ENCODE measurements at places on chromosomes 11 and 22. TPM values are rescaled to one million over a fixed set of nuclear protein-coding genes. Genes with fewer than 3 reads are reported as not detected.

DNA sequence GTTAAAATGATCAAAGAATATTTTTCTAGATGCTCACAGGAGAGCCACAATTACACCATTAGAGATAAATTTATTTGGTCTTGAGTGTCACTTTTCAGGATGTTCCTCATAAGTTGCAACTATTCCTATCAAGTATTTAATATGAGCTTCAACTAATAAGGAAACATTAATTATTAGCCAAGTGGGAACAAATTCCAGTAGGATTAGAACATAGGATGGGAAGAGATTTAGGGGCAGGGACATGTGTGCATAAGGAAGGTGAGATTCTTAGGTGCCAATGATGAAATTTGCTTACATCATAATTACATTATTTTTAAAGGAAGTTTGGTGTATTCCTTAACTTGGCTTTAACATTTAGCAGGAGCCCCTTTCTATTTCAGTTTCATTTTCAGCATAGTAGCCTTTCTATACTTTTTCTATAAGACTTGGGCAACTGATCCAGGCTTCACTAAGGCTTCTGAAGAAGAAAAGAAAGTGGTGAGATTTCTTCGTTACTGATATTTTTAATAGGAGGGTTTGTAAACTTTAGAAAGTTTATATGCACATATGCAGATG, 38.8 kb downstream of the CSRP3 start:
- no peak for DNase-seq

CCDC73 gene
- not detected for total RNA-seq

GRCh38 chr11:45879803-45880686, 5.4 kb upstream of the MAPK8IP1 start:
- DNase-seq: no peak

DNA sequence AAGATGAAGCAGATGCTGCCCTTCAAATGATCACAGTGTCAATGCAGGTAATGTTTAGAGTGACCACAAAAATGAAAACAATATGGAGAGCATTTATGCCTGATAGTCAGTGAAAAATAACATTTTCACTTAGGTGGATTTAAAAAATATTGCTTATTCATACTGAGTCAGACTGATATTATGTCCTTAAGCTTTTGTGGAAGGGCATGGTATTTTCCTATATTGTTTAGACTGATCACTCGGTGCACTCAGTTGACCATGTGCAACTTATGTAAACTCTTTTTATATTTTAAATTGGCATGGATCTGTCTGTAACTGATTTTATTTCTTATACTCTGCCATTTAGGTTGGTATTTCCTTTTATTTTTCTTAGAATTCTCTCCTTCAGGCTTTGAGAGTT, 106.6 kb downstream of the DYNC2H1 start:
- DNase-seq: no peak

PRRG4 gene
- total RNA-seq: 2.1 TPM

DNA sequence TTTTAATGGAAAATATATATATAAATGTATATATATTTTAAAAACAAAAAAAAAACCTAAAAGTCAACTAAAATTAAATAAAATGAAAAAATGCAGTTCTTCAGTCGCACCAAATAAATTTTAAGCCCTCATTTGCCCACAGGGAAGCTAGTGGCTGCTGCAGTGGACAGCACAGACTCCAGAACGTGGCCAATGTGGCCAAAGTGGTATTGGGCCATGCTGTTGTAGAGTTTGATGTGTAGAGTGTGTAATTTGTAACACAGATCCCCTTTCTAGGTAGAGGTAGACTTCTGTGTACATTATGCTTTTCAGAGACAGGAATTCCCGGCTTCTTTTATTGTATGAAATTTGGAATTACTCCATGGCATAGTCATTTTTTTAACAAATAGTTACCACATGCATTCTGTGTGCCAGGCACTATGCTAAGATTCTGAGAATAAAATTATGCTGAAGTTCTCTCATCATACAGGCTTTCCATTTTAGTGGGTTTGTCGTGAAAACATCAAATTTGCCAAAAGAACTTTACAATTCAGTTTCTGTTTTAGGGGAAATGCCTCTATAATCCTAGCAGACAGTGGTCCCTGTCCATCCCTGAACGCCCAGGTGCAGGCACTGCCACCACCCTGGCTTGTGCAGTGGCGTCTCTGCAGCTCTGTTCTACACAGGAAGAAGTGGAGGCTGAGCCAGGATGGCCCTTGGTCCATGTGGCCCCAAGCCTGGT, 68.5 kb downstream of the MED15 start:
- no peak for DNase-seq

GRCh38 chr11:132844956-132845696, 687.2 kb downstream of the OPCML start:
- no peak for DNase-seq

MRPL23 gene
- total RNA-seq: 38.2 TPM

FGF19 gene
- total RNA-seq: 0.06 TPM

MS4A18 gene
- not detected for total RNA-seq

GRCh38 chr11:5384335-5384734, 723 bp downstream of the OR51M1 start:
- DNase-seq: no peak

DNA sequence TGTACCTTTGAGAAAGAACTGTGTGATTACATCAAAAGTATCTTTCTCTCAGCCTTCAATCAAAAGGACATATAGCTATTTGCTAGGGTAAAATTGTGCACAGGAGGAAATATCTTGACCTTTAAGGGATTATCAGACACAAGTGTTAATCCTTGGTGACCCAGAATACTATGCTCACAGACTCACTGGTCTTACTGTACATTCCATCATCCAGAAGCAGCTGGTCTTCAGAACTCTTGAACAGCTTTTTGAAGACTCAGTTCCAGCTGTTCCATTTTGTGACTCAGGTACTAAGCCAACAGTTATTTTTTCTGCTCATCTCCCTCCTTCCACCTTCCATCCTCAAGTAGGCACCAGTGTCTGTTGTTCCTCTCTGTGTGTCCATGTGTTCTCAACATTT, 19.8 kb downstream of the ZBED5 start:
- DNase-seq: no peak

ASCC2 gene
- 26.4 TPM for total RNA-seq

KDM4E gene
- not detected for total RNA-seq

DNA sequence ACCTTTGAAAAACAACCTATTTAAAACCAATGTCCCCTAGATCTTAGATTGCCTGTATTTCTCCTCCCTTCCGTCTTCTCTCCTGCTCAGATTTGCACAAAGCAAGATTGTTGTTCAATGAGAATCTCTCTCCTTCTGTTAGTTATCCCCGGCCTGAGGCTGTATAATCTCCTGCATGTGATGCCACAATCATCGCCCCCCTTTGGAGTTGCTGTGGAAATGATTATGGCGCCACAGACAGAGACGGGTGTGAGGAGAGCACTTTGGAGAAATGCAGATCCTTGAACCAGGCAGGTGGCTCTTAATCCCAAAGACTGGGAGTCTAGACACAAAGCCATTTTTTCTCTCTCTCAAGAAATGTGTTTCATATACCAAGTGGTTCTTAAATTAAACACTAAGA, 941.3 kb downstream of the OPCML start:
- no peak for DNase-seq

GRCh38 chr11:61826930-61827570, 1.1 kb upstream of the FADS2 start:
- DNase-seq: no peak

GRCh38 chr22:44098966-44099530, 74.9 kb downstream of the PARVB start:
- DNase-seq: no peak

DNA sequence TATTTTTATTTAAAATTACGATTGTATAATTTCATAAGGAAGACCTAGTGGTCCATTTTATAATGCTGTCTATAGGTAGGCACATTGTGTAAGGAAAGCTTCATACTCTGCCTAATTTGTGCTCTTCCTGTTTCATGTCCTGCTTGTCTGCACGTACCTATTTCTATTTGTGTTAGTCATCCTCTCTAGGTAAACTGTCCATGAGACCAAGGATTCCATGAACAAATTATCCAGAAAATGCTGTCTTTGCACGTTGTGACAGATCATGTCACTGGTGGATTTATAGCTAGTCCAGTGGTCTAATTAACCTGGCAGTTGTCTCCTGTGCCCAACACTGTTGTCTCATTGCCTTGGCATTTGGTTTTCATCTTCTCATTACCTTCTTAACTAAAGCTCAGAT, 44.7 kb downstream of the DNAJC24 start:
- no peak for DNase-seq

OR56A1 gene
- total RNA-seq: not detected

KCNK7 gene
- 0.84 TPM for total RNA-seq

DNA sequence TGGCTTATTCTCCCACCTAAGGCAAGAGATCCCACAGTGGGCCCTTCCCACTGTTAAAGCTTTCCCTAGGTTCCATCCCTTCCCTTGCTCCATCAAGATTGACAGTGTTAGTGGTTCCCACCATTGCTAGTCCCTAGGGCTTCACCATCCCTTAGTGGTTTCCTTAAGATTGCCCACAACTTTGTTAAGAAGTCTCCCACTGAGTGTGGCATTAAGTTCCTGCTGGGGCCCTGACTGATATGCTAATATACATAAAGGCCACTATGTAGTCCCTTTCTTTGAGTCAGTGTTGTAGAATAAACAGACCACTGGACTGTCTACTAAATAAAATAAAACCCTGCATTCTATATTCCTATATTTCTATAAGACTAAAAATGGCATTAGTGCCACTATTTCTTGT, 176.1 kb downstream of the GUCY1A2 start:
- no peak for DNase-seq

- DNase-seq: peak; percentile 55
These were observed 81.0 kb downstream of the BUD13 start for GRCh38 chr11:116691771-116692177.

DNA sequence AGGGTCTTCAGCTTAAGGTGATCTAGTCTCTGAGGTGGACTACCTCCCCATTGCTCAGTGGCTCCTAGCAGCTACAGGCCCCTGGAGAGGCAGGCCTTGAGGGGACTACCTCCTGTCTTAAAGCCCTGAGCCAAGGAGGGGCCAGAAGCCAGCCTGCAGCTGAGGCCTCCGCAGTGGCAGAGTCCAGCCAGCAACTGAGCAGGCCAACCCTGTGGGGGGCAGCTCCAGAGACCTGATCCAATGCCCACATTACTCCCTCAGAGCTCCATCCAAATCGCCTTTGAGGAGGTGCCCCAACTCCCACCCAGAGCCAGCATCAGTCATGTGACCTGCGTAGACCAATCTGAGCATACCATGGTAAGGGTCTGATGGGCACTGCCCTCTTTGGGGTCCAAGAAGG, 2.7 kb downstream of the C2CD2L start:
- no peak for DNase-seq

GRCh38 chr11:117604336-117604995, 192.6 kb downstream of the DSCAML1 start:
- DNase-seq: no peak

- no peak for DNase-seq
These were observed 74.8 kb downstream of the SIK2 start for GRCh38 chr11:111676878-111677585.

DNA sequence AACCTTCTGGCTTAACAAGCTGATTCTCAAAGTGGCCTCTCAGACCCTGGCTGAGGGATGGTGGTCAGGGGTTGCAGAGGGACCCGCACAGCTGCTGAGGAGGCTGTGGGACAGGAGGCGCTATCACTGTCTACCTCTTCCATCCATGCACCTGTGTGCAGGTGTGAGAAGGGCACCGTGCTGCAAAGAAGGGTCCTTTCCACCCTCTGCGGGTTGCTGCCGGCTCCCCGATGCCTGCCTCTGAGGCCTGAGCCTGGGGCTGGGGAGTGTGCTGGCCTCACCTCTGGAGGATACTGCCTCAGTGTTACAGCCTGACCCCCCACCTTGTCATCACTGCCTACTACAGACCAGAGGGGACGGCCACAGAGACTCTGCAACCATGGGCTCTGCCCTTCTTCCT, 66.1 kb upstream of the B3GAT1 start:
- DNase-seq: no peak

GRAMD4 gene
- total RNA-seq: 16.6 TPM

GRCh38 chr11:127919206-127920000, 668.0 kb downstream of the ETS1 start:
- no peak for DNase-seq

DNA sequence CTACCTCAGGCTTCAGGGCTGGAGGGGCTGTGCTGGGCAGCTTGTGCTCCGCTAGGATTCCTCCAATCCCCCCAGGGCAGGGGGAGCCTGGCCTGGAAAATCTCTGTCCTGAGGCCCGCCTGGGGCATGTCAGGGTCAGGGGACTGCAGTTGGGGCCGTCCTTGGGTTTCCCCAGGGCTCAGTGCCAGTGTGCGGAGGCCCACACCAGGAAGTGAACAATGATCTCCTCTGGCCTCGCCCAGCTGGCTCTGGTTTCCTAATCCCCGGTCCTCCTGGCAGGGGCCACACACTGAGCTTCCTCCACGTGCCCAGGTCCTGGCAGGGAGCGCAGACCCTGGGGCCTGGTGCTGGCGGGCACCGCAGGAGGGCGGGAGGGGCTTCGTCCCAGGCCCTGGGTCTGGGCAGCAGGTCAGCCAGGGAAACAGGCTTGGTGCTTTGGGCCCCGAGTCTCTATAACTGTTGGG, 1.4 kb upstream of the MUC2 start:
- DNase-seq: peak; percentile 62

DNA sequence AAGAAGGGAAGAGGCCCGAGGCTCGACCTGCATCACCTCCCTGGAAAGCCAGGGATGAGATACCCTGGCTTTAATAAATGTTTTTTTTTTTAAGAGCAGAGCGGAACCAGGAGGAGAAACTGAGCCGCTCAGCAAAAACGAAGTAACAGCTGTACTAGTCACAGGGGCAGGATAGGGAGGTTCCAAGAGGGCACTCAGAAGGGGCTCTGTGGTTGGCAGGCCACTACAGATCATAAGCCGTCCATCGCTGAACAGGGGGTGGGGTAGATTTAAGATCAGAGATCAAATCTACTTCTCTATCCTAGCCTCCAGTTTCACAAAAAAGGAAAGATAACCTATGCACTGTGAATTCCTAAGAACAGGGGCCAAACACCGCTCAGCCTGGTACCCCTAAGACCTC, 625 bp downstream of the EIF3D start:
- DNase-seq: no peak

DNA sequence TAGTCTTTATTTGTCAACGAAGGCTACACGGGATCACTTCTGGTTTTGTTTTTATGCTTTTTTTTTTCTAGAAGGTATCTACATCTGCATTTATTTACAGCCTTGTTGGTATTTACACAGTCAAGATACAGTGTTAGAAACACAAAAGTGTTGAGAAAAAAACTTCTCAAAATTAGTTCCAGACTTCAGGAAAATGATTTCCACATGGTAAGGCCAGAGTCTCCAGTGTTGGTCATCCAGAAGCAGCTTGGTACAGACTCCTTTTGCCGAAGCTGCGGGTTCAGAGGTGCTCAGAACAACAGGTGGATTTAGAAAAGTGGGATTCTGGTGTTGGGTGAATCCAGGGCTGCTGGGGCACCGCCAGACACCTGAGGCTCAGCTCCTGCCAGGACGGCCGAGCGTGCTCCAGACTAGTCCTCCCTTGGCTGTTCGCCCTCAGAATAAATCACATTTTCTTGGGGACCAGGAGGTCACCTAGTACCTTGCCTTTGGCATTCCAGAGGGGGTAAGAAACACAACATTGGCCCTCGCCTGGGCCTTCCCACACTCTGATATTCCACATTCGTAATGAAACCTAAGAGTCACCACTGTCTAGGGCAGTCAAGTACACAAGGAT, 78.7 kb upstream of the NARS2 start:
- no peak for DNase-seq

SLC6A5 gene
- not detected for total RNA-seq

GNG3 gene
- not detected for total RNA-seq

TRPM5 gene
- 1.5 TPM for total RNA-seq
